ENCODE measurements at places on chromosomes 5 and 9.
A peak's percentile ranks its signal among the peaks of the same experiment; 100 is the strongest.

- DNase-seq, result no peak
Measured at GRCh38 chr5:56825222-56825824, 10.0 kb downstream of the MAP3K1 start.

- DNase-seq, result no peak
Measured at GRCh38 chr5:167576126-167576525, 715.3 kb upstream of the WWC1 start.

DNA sequence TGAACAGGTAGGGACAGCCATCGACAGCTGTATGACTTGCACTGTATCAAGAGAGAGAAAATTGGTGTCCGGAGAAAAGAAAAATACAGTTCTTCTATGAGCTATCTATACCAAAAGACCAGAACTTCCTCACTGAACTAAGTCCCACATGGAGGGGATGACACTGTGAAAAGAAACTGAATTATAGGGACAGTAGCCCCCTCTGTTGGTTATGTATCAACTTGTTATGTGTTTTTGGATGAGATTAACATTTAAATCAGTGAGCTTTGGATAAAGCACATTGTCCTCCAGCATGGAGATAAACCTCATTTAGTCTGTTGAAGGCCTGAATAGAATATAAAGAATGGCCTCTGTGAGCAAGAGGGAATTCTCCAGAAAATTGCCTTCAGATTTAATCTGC lies 176.6 kb upstream of the SH3GL2 start:
- peak; percentile 32 for DNase-seq

GRCh38 chr9:138069731-138070456 lies 192.3 kb downstream of the CACNA1B start:
- DNase-seq, result no peak

GRCh38 chr5:24353611-24354010 lies 291.2 kb downstream of the CDH10 start:
- no peak for DNase-seq

DNA sequence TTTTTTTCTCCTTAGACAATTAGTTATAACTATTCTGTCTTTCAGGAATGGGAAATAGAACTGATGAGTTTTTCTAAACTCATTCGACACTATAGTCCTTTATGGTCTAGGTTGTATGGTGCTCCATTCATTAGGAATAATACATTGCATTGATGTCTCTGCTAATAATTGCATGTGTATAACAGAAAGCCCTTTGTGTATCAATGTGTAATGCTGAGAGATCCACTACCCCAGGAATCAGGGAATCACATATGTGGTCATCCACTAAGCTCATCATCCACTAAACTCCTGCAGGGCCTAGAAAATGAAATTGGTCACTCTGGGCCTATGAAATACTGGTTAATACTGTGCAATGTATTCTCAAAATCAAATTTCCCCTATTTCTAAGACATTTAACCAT lies 242.0 kb upstream of the CDH18 start:
- no peak for DNase-seq

DNA sequence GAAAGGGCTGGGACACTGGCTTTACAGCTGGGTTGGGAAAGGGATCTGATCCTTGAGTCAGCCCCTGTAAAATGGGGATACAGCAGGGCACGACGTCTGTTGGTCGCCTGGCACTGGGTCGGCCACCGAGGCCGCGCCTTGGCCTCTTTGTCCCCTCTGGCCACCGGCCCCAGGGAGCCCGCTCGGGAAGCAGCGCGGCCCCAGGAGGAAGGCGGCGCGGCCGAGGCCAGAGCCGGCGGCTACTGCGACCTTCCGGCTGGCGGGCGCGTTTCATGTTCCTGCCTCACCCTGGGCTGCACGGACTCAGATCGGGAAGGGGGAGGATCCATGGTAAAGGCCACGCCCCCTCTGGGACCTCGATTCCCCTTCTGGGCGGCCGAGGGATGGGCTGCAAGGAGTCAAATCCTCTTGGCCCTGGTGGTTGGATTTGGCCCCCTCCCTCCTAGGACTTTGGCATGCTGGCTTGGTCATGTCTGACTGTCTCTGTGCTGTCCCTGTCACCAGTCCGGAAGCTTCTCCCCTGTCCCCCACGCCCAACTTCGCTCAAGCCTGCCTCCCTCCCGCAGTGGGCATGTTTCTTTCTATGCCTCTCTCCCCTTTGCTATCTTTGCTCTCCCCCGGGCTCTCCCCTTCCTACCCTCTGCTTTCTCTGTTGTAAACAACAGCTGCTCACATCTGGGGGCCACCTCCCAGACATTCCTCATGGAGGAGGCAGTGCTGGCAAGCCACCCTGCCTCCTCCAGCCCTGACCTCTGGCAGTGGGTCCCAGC lies 25.8 kb downstream of the FPGS start:
- DNase-seq, result peak; percentile 55

DNA sequence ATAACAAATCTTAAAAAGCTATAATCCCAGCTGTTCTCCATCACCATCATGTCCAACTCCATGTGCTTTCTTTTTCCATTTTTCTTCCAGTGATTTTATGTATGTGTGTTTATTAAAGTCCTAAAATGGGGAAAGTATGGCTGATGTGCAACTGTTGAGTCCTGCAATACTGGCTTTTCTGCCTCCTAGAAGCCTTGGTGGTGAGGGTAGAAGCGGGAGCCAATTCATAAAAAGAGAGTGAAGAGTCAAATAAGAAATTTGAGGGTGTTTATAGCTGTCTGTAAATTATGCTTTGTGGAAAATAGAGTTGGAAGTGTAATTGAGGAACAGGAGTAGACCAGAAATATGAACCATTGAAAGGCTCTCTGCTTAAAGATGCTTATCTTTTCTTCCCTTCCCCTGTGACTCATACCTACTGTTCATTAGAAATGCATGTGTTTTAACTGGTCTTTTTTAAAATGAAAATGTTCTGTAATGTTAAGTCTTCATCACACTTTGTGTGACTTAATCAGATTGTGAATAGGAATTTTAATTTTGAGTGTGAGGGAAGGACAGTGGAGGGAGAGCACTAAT lies 80.1 kb downstream of the ZCCHC7 start:
- peak; percentile 49 for DNase-seq
